ENCODE measurements at places on chromosomes 7 and 10.

- DNase-seq: no peak
Observed at GRCh38 chr7:90412458-90413184, 9.4 kb downstream of the CLDN12 start.

DNA sequence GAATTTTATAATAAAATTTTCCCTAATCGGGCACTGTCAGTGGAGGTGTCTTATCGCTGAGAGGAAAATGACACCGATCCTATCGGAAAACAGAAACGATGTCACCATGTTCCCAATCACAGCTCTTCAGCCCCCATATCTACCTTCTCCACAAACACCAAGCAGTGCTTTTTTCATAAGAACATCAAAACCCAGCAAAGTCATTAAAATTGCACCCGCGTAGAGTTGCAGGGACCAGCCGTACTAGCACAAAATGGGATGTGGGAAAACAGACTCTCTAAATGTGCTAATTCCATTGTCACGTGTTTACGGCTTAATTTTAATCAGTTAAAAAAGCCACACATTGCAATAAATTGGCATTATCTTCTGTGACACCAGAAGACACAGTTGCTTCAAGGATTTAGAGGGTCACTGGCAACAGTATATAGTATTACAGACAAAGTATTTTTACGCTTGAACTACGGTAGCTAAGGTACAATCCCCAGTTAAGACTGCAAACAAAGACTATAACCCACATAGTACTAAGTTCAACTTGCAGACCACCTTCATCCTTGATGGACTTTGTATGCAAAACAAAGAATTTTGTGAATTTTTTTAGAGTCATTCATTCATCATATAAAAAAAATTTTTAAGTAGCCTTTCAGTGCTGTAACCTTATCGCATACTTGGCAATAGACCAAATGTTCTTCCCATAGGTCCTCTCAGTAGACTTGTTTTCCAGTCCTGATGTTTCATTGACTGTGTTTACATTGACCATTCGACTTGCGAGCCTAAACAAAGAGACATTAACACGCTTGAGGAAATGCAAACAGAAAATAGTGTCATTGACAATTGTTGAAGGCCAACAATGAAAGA lies 116.0 kb downstream of the VTI1A start:
- no peak for DNase-seq

DNA sequence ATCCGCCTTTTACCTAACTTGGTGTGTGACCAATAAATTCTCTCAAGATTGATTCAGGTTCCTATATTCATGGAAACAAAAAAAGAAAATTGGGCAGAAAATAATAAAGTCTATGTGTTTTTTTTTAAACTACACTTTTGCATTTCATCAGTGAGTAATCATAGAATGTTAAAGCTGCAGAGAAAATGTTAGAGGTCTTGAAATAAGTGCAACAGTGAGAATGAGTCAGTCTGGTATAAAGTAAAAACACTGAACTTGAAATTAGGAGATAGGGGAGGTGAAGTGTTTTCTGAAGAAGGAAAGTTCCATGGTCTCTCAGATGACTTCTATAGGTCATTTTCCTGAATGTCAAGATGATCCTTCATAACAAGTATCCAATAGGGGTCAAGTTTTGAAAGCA lies 202.6 kb upstream of the NRP1 start:
- no peak for DNase-seq

DNA sequence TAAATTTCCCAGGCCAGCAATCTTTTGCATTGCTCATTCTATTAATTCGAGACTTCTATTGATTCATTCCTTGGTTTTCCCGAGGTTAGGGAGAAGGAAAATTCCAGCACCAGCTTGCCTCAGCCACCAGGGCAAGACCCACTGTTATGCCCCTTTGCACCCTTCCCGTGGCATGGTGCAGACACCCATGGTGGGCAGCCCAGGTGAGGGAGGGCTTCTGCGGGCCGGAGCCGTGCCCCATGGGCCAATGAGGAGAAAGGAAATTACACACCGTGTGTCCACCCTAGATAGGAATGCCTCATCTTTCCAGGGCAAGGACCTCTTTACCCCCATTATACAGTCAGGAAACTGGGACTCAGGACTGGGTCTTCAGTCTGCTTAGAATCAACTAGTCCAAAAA lies 4.5 kb upstream of the GRID1 start:
- no peak for DNase-seq

DNA sequence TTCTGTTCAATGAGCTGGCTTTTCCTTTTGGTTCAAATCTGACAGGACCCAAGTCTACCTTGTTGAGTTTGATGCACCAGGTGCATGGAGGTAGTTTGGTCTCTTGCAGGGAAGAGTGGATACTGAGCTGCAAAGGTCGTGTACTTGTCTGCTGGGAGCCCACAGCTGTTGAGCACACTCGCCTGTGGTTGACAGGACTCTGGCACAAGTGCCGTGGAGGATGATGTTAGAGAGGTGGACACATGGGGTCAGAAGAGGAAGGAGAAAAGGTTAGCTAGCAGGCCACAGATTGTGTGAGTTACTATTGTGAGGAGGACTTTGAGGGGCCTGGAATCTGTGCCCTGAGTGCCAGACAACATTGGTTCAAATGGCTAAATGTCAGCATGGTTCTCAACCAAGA lies 197.3 kb downstream of the CREB5 start:
- DNase-seq: no peak

DNA sequence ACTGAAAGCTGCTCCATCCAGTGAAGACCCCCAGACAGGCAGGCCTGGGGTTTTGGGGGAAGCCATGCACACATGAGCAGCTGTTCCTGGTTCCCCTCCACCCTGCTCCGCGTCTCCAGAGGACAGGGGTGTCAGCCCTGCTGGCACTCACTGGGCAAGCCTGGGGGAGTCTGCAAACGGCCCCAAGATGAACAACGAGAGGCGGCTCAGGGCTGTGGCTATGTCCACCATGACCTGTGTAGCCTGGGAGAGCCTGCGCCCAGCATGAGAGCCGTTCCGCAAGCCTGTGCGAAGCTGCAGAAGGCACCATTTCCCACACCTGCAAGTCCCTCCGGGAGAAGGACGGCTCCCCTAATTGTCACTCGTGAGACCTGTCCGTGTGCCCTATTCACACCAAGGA lies 59.5 kb downstream of the DPYSL4 start:
- no peak for DNase-seq

DNA sequence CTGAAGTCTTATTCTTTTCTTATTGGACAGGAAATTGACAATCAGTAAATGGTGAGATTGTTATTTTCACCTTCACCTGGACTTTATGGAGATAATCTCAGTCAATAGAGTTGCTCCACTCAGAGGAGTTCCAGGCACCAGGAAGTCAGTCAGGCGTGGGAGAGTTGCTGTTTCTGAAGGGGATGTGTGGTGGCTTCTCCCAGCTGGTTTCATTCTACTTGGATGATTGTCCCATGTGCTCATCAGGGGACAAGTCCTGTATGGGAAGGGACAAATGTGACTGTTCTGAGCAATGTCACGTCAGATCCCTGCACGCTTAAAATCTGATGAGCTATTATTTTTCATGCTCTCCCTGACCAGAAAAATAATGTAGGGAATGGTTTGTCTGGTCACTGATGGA lies 222.5 kb upstream of the PITRM1 start:
- no peak for DNase-seq

- DNase-seq: no peak
Observed at GRCh38 chr7:53398566-53398965, 363.1 kb downstream of the POM121L12 start.

- no peak for DNase-seq
Observed at GRCh38 chr7:50229964-50230363, 74.6 kb upstream of the IKZF1 start.

DNA sequence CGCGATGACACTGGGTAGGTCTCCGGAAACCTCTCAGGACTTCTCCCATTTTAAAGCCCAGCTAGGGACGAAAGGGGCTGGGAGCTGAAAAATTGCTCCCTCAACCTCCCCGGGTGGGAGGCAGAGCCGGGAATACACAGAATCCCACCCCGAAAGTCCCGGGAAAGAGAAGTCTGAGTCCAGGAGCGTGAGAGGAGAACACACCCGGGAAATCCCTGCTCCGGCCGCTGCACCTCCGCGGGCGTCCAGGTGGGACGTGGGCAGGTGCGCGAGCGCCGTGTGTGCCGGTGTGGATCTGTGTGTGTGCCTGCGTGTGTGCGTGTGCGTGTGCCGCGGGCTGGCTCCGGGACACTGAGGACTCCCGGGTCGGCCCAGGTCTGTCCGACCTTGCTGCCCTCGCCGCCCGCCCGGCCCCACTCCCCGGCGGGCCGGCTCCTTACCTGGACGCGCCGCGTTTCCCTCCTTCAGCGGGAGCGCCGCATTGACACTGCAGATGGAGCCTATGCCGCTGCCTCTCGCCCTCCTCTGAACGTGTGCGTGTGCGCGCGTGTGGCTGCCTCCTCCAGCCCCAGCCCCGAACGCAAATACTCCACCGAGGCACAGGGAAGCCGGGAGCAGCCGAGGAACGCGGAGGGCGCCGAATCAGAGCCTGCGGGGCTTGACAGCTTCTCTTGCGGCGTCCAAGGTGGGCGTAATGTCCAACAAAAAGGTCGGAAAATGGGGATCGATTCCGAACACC lies at the start of gene PLXNA4:
PLXNA4 (minus strand) TSS at position 489 of the 739 bp plus-strand sequence. CDS start 67,777 bp downstream, outside the sequence.
- DNase-seq: no peak

DNA sequence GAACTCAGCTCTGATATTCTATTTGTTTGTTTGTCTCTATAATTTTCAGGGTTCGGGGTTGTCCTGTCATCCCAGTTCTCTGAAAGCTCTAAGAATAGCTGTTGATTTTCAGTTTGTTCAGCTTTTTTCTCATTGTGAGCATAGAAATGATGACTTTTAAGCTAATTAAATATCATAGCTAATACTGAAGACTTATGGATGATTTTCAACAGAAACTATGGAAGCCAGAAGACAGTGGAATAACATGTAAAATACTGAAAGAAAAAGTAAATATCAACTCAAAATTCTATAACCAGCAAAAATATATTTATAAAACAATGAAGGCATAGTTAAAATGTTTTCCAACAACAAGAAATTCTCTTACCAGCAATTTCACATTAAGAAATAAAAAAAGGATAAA lies 96.4 kb upstream of the ETV1 start:
- no peak for DNase-seq

DNA sequence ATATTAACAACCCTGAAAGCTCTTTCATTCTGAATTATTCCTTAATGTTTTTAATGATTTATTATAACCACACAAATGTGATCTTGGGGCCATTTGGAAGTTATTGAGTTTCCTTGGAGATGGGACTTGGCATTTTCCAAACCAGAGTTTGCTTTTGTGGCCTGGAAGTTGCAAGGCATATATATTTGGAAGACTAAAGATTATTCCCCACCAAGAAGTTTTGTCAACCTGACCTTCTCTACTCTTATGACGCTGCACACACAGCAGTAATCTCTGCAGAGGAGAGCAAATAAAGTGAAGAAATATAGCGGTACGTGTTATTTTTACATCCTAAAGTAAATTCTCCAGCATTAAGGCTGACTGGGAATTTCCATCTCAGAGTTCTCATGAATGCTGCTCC lies 397.0 kb downstream of the LRMDA start:
- no peak for DNase-seq

DNA sequence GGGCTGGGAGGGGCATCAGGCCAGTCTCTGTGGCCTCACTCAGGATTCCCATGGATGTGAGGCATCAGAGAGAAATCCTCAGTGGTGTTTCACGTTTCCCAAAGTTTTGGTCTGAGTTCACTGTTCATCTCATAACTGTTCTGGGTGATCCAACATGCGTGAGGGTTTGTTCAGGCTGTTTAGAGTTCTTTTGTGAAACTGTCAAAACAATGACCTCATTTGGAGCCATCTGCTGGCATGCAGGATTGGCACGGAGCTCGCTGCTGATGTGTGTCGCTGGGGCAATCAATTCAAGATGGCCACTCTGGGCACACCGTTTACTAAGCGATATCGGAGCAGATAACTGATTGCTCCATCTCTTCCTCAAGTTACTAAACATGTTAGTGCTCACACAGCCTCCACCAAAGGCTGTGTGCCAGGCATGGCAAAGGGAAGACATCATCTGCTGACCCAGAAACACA lies 365.6 kb downstream of the WDR11 start:
- no peak for DNase-seq

GRCh38 chr10:92690211-92690914 lies 608 bp downstream of the HHEX start:
- DNase-seq: peak; percentile 70

GRCh38 chr10:90930971-90931871 lies 10.3 kb upstream of the ANKRD1 start:
- no peak for DNase-seq

DNA sequence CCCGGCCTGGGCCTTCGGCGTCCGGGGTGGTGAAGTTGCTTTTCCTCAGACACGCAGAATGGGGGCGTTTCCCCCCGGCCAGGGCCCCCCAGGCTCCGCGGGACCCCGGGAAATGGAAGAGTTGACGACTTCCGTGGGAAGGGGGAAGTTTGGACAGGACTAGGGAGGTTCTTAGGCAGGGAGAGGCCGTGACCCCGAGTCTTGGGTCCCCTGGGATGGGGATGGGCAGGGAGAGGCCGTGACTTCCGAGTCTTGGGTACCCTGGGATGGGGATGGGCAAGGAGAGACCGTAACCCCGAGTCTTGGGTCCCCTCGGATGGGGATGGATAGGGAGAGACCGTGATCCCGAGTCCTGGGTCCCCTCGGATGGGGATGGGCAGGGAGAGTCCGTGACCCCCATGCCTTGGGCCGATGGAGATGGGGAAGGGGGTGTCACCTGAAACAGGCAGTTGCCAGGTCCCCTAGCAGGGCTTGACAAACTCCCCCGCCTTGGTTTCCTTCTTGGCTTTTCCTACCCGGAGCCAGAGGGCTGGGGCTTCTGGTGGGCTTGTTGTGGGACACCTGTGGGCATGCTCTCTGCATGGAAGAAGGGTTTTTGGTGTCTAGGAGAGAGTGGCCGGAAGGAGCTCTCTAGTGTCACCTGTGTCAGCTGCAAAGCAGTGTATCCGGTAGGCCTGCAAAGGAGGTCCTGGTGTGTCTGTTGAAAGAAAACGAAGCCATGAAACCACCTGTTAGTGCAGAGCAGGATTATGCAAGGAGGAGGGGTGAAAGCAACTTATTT lies 1.1 kb downstream of the TRRAP start:
- peak; percentile 72 for DNase-seq

DNA sequence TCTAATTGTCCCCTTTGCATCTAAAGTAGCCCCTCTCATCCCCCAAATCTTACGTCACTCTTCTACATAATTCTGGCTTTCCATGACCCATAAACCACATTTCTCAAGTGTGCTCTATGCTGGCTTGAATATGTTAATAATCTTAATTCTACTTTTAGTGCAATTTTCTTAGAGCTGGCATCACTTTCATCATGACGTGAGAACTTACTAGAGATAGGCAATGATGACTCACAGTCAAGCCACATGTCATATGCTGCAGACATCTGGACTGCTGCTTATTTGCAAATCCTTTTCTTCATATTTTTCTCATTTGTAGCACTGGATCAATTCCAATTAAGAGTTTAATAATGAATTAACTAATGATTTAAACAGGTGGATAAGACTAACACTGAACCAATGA lies 260.7 kb upstream of the PRKCQ start:
- no peak for DNase-seq

DNA sequence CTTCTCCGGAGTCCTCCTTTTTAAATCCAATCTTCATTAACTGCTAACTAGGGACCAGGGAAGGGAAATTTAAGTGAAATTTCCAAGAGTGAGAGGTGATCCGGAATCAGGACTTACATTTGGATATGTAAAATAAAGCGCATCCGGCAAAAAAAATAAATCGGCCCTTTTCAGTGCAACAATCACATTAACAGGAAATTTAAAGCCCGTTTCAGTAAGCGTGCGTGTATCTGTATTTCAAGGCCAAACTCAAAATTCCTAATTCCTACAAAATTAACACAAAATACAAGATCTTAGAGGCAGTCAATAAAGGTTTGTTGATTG lies 771 bp downstream of the DNAJC9 start:
- DNase-seq: no peak

GRCh38 chr10:132169031-132169765 lies 17.6 kb upstream of the DPYSL4 start:
- no peak for DNase-seq
